Activated T-cell treated with anti-CD3 and anti-CD28 coated beads, Interleukin-2, amount 50 U/mL, for 72 hours (primary cell): ENCODE measurements at places on chromosomes 13 and 19. TPM values are rescaled to one million over a fixed set of nuclear protein-coding genes. Genes with fewer than 3 reads are reported as not detected.
A peak's percentile ranks its signal among the peaks of the same experiment; 100 is the strongest.

GRCh38 chr19:14411161-14411937 is 7.8 kb downstream of the DDX39A start:
- H3K4me1 ChIP-seq = peaks cover 54% of the 10 kb centered on the region
- no peaks in the 10 kb centered on the region for H3K27me3 ChIP-seq
- peaks cover 52% of the 10 kb centered on the region for H3K36me3 ChIP-seq
- H3K4me3 ChIP-seq = peak overlapping the region; percentile 18
- no peak for DNase-seq

DNA sequence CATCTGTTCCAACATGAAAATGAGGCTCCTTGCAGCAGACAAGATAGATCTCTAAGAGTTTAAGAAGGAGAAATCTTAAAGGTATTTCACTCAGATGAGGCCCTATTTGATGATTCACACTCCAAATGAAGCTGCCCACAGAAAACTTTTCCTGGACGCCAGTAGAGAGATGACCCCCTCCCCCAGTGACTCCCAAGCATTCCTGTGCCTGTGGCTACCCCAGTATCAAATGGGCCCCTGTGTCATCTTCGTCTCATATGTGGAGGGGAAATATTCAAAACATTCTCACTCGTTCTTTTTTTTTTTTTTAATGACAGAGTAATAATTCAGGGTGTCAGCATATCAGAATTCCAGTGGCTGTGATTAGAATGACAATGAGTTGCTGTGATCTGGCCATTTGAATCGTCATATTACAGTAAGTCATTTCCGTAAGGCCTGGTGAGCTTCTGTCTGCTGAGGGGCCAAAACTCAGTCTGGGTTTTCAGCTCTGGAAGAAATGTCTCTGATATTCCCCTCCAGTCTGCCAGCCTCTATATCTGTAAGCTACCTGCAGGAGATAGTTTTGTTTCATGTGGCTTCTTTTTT is 194.7 kb downstream of the URI1 start:
- no peaks in the 10 kb centered on the region for H3K4me1 ChIP-seq
- H3K27me3 ChIP-seq = no peaks in the 10 kb centered on the region
- no peak overlapping the region for H3K27ac ChIP-seq

DNA sequence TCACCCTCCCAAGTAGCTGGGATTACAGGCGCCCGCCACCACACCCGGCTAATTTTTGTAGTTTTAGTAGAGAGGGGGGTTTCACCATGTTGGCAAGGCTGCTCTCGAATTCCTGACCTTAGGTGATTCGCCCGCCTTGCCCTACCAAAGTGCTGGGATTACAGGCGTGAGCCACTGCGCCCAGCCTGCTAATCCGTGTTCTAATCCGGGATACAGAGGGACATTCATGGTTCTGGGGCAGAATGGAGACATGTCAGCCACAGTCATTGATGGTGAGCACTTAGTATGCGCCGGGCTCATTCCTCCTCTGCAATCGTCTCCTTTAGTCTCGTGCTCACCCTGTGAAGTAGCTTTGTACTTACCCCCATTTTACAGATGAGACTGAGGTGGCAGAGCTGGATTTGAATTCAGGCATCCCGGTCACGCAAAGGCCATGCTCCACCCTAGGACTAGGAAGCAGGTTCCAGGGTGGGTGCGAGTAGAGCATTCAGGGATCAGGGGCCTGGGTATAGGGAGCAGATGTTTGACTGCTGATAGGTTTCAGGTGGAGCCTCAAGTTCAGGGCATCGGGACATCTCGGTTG is 8.2 kb downstream of the RRAS start:
- H3K4me3 ChIP-seq = no peak overlapping the region
- no peaks in the 10 kb centered on the region for H3K27me3 ChIP-seq
- no peak for DNase-seq

DNA sequence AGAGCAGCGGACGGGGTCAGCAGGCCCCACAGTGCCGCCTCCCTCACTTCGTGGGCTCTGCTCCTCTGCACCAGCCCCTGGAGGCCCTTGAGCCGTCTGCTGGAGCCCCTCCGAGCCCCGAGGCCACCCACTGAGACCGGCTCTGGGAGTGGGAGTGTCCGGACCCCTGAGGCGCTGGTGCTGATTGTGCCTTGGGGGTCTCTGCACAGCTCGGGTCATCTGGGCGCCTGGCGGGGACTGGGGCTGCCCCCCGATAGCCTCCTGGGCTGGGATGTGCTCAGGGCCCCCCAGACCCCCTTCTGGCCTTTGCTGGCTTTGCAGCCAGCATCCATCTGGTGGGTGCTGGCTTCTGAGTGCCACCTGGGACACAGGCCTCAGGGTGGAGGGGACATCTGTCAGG is 15.4 kb downstream of the CBARP start:
- no peak for DNase-seq
- no peaks in the 10 kb centered on the region for H3K4me1 ChIP-seq

LAIR1 gene
- 8.3 TPM for total RNA-seq

- H3K36me3 ChIP-seq = no peaks in the 10 kb centered on the region
- peak; percentile 57 for DNase-seq
- no peak overlapping the region for H3K27ac ChIP-seq
- peaks cover 12% of the 10 kb centered on the region for H3K4me1 ChIP-seq
- H3K4me3 ChIP-seq = peak overlapping the region; percentile 67
- no peaks in the 10 kb centered on the region for H3K27me3 ChIP-seq
These were observed 8.8 kb downstream of the GIPR start for GRCh38 chr19:45676851-45677263.

DNA sequence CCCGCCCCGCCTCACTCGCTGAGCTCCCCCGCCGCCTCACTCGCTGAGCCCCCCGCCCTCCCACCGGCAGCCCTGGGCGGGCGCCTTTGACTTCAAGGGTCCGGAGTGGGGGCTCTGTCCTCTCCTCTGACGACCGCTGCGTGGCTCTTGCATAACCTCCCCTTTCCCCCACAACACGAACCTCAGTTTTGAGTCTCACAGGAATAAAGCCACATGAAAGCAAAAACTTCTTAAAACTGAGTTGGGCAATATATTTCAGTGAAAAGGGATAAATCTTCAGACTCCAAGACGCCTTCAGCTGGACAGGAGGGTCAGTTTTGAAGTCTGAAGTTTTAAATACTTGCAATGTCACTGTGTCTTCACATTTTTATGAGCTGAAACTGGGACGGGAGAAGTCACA is 70.6 kb upstream of the C13orf46 start:
- DNase-seq = no peak
- H3K4me1 ChIP-seq = peaks cover 53% of the 10 kb centered on the region
- peaks cover 3% of the 10 kb centered on the region for H3K36me3 ChIP-seq

GRCh38 chr19:6252066-6252465 is 27.7 kb downstream of the MLLT1 start:
- no peaks in the 10 kb centered on the region for H3K36me3 ChIP-seq
- no peak overlapping the region for H3K27ac ChIP-seq
- H3K27me3 ChIP-seq = no peaks in the 10 kb centered on the region
- H3K4me3 ChIP-seq = no peak overlapping the region

- DNase-seq = no peak
- peaks cover 63% of the 10 kb centered on the region for H3K4me1 ChIP-seq
- H3K27me3 ChIP-seq = no peaks in the 10 kb centered on the region
These were observed 11.3 kb downstream of the EPS15L1 start for GRCh38 chr19:16460454-16460853.

DNA sequence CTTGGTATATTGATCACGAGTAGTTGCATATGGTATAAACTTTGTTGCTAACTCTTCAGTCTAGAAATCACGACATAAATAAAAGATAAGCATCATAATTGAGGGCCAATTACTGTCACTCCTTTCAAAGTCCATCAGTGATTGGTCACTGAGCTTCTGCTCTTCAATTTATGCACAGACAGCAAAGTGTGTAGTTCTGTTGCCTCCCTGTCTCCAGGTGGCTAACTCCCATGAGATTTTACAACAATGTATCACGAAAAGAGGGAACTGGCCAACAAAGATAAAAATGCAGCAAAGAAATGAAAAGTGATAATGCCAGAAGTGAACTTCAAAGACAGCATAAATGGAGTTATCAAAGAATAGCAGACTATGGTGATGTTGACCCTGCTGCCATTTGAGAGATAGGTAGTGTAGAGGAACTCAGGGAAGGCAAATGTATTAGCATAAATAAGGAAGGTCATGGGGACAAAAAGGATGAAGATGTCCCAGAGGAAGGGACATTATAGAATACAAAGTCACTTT is 12.7 kb upstream of the TNFSF14 start:
- peaks cover 10% of the 10 kb centered on the region for H3K36me3 ChIP-seq
- no peak overlapping the region for H3K27ac ChIP-seq
- H3K4me3 ChIP-seq = no peak overlapping the region
- peaks cover 52% of the 10 kb centered on the region for H3K4me1 ChIP-seq
- DNase-seq = no peak

- no peak overlapping the region for H3K4me3 ChIP-seq
- DNase-seq = no peak
- no peaks in the 10 kb centered on the region for H3K4me1 ChIP-seq
These were observed 12.2 kb downstream of the NUFIP1 start for GRCh38 chr13:44976949-44977583.

GRCh38 chr19:45874620-45874966 is 10.5 kb downstream of the FOXA3 start:
- no peaks in the 10 kb centered on the region for H3K36me3 ChIP-seq
- peaks cover 13% of the 10 kb centered on the region for H3K27me3 ChIP-seq
- no peak overlapping the region for H3K27ac ChIP-seq
